ENCODE measurements at places on chromosomes 2 and 18.
A peak's percentile ranks its signal among the peaks of the same experiment; 100 is the strongest.

DNA sequence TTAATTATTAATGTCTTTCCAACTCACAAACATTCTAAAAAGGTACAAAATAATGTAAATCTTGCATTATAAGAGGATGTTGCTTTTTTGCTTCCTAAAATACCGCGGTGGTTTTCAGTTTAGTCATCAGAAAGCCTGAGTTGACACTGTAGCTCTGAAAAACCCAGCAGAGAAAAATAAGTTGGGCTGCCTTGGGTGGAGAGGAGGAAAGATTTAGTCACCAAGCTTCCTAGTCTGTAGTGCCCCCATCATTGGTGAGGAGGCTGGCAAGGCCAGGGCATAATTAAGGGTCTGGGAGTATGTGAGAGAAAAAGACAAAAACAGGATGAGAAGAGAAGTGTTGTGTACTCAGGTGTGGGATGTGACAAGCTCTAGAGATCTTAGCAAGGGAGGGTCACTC lies 5.7 kb downstream of the PTPRM start:
- DNase-seq = no peak

- DNase-seq = no peak
Measured at GRCh38 chr18:48075707-48076093, 145.2 kb upstream of the SMAD2 start.

GRCh38 chr2:172464400-172465129 lies 37.2 kb downstream of the ITGA6 start:
- DNase-seq = no peak

DNA sequence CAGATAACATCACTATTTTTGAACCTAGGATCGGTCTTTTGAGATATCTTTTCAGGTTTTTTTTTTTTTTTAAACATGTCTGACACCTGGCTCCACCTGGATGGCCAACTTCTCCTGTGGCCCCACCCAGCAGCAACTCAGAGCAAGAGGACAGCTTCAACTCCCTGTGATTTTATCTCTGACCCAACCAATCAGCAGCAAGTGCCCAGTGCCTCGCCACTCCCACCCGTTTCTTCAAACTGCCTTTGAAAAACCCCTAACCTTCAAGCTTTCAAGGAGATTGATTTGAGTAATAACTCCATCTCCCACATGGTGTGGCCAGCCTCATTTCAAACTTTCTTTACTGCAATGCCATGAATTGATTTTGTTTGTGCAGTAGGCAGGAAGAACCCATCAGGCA lies 19.0 kb downstream of the MYO3B start:
- no peak for DNase-seq

DNA sequence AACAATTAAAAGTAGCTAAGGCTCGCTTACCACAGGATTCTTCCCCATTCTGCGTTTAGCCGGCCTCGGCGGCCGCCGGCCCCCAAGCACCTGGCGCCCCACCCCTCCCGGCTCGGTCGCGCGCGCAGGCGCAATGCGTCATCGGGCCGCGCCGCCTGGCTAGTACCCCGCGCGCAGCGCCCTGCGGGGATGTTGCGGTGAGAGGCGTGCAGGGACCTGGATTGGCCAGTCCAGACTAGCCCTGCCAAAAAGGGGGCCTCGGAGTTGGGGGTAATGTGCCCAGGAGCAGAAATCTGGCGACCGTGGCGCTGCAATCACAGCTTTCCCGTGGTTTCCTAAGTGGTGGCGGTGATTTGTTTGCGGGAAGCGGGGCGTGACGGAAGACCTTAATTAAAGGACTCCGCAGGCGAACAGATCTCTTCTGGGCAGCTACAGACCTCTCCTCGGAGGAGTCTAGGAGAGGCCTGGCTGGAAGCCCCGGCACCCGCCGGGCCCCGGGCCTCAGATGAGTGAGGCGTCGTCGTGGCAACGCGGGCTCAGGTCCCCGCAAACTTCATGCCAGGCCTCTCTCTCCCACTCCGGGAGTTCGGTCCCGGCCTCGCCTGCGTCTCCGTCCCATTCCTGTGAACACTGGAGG lies 606 bp downstream of the TMEM237 start:
- DNase-seq = peak; percentile 87

- DNase-seq = no peak
Measured at GRCh38 chr2:195482010-195482409, 175.0 kb upstream of the SLC39A10 start.

GRCh38 chr2:177282181-177282641 lies 17.7 kb upstream of the NFE2L2 start:
- no peak for DNase-seq

- DNase-seq = no peak
Measured at GRCh38 chr2:166238176-166238575, 110.4 kb upstream of the SCN1A start.

DNA sequence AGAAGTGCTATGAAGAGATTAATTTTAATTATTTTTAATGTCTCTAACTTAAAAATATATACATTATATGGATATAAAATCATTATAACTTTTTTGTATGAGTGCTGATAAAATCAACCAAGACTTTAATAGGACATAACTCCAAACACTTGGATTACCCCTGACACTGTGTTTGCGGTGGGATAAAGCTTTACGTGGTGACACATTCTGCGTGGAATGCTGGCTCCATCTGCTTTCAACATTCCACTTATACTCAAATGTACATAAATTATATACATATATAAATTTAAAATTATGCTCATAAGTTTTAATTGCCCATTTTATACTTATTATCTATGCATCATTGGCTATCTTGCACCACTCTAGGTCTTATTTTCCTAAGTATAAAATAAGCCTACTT lies 30.5 kb downstream of the LINC00305 start:
- no peak for DNase-seq

- DNase-seq = no peak
Measured at GRCh38 chr18:45755934-45756333, 32.0 kb downstream of the SLC14A1 start.

DNA sequence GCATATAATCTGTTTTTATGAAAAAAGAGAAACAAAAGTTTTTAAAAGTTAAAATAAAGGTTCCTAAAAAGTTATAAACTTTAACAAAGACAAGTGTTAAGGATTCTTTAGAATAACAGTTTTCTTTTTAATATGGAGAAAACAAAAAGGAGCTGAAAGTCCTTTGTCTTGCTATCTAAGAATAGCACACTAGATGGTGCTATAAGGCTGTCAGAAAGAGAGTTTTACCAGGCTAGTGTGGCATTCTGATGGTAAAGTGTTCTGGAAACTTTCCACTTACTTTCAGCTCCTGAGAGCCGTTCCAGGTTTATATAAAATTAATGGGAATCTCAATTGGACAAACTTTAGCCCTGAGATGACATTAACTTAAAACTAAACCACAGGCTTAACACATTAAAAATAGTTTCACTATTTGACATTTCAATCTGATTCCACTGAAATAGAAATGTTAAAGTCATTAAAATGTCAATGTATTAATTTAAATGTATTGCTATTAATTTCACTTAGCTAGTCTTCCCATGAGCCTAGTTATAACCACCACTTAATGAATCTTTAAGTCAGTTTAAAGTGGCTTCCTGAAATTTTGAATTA lies 3.7 kb downstream of the FBXO48 start:
- DNase-seq = no peak

DNA sequence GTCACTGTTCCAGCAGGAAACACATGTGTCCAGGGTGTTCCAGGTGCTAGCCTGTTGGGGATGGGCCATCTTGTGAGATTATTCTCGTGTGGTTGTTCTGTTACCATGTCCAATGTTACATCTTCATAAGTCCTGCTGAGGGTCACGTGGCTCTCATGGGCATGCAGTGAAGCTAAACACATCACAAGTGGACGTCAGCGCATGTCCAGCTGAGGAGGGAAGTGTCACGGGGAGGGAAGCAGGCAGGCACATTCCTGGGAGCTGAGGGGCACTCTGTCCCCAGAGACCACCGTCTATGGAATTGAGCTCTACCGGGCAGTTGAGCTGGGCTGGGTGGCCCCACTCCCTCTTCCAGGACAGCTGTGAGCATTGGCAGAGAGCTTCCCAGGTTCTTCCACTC lies 155.3 kb upstream of the TWIST2 start:
- no peak for DNase-seq

GRCh38 chr2:197596766-197597165 lies 78.6 kb downstream of the RFTN2 start:
- no peak for DNase-seq

- no peak for DNase-seq
Measured at GRCh38 chr2:122669627-122670026, 914.2 kb downstream of the TSN start.

DNA sequence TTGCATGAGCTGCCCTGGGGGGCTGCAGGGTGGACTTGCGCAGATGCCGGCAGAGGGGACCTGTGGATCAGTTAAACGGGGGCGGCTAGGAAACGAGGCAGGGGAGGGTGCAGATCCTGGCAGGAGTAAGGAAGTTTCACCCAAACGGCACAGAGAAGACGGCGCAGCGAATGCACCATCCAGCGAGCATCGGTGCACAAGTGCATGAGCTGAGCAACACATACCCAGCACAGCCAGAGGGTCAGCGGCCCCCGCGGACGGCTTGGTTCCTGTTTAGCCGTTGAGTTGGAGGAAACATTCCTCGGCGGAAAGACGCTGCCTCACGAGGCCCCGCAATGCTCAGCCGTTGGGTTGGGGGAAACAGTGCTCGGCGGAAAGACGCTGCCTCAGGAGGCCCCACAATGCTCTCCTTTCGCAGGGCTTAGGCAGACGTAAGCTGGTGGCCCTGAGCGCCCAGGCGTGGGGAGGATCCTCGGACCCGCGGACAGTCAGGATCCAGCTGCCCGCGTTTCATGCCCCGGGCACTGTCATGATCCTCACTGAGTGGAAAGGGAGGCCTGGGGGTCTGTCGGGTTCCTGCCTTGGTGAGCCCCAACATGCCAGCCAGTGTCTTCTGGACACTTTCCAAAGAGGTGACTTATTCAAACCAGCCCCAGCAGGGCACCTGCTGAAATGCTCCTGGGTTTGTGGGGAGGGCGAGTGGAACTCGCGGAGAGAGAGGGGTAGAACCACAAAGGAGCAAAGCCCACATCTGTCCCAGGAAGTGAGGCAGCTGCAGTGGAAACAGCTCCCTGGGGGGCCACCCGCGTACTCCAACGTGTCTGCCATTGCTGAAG lies 86.3 kb downstream of the NDUFA10 start:
- DNase-seq = no peak

GRCh38 chr2:12050396-12050795 lies 304.0 kb downstream of the LPIN1 start:
- no peak for DNase-seq

GRCh38 chr18:34787931-34788532 lies 77.9 kb downstream of the DTNA start:
- DNase-seq = peak; percentile 27

- DNase-seq = no peak
Measured at GRCh38 chr2:143486976-143487375, 357.8 kb downstream of the ARHGAP15 start.

DNA sequence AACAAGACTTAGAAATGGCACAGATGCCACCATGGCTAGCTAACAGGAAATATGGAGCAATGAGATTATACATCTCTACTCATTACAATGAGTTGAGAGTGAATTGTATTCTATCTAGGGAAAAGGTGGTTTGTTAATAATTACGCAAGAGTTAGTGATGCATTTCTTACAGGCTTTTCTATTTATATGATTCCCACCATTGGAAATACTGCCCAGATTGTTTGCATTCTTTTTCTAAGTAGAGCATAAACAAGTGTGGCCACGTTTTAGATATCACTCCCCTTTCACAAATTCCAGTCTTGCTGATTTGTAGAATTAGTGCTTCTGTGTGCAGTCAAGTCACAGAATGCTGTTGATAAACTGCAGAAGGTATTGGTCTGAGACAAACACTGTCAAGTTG lies 56.6 kb downstream of the ZNF804A start:
- DNase-seq = no peak

DNA sequence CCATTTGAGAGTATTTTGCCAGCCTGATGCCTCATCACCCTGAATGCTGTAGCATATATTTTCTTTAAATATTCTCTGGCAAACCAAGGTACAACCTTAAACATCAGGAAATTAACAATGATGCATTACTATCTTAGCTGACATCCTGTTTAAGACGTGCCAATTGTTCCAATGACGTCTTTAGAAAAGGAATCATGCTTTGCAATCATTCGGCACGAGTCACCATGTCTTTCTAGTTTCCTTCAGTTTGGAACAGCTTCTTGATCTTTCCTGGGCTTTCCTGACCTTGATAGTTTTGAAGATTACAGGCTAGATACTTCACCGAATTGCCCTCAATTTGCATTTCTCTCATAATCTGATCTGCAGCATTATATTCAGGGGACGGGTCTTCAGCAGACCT lies 88.2 kb upstream of the GLI2 start:
- DNase-seq = no peak

GRCh38 chr18:47175283-47175897 lies 774 bp downstream of the IER3IP1 start:
- no peak for DNase-seq

DNA sequence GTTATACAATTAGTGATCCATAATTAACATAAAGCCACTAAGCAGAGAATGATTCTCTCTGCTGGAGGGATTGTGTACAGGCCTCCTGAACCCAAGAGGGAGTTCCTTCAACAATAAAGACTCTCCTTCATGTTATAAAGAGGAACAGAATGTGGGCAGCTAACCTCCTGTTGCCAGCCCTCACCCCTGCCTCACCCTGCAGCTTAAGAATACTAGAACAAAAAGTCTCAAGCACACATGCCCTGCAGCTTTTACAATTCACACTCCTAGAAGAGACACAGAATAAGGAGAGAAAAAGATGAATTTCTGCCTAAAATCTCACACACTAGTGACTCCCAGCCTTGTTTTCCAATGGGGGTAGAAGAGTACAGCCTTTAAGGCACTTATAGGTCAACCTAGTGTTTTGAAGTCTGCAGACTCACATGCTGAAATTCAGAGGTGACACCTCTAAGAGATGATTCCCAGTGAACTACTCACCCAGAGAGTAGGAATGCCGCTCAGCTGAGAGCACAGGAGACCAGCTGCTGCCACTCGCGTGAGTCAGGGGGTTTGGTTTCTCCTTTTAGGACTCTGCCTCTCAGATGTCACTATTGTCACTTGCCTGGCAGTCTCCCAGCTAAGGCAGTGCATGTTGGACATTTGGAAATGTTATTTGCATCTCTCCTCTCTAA lies 32.5 kb upstream of the IL1RL1 start:
- DNase-seq = no peak

DNA sequence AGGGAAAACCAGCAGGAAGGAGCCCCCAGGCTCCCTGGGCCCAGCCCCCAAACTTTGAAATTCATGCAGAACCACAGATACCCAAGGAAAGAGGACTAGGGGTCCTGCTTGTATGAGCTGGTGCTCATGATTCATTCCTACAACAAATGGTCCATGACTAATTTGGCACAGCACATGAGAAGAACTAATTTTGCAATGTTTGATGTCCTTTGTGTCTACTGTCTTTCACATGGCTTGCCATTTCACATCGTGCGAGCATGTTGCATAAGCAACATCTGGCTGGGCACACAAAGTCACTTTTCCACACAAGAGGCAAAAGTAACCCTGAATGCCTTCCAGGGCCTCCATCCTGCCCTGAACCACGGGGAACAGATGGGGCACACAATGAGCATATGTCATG lies 149.6 kb upstream of the APCDD1 start:
- DNase-seq = no peak

- DNase-seq = peak; percentile 41
Measured at GRCh38 chr2:118016911-118017310, 3.0 kb upstream of the CCDC93 start.

All from activated CD4-positive, alpha-beta memory T cell treated with anti-CD3 and anti-CD28 coated beads, Interleukin-2, amount 10 ng/mL, durations not matched to agents 7 days and 5 days (primary cell).